ENCODE measurements at places on chromosomes 2 and 18. TPM values are rescaled to one million over a fixed set of nuclear protein-coding genes. Genes with fewer than 3 reads are reported as not detected.

Gene REG3G
- not detected for total RNA-seq

Gene SCN2A
- 10.9 TPM for total RNA-seq

Gene GREB1L
- total RNA-seq: not detected

Gene ESPNL
- total RNA-seq: 0.60 TPM

Gene PROKR1
- total RNA-seq: not detected

Gene PPM1G
- 83.5 TPM for total RNA-seq

Gene CTDP1
- total RNA-seq: 23.4 TPM

Gene RESP18
- total RNA-seq: not detected

Gene ASXL3
- 0.69 TPM for total RNA-seq

Gene FAHD2A
- 22.7 TPM for total RNA-seq

Gene GRB14
- total RNA-seq: 0.17 TPM

Gene TMEM169
- total RNA-seq: 0.26 TPM

Gene TAF4B
- total RNA-seq: 1.8 TPM

Gene C2orf72
- not detected for total RNA-seq

Gene REG1B
- not detected for total RNA-seq

Gene AQP12A
- total RNA-seq: not detected

Gene POMC
- total RNA-seq: not detected

Gene ASB18
- not detected for total RNA-seq

Gene PROM2
- 1.1 TPM for total RNA-seq

Gene IL1RL2
- total RNA-seq: 2.2 TPM

Gene TMEM247
- total RNA-seq: not detected

Gene SELENOI
- total RNA-seq: 11.0 TPM

Gene POTEF
- total RNA-seq: not detected

Gene CCDC93
- 21.3 TPM for total RNA-seq

Gene GYPC
- 93.3 TPM for total RNA-seq

Gene TRIM43
- not detected for total RNA-seq

Gene ITGB6
- not detected for total RNA-seq

Gene ABCB6
- total RNA-seq: 61.6 TPM

Gene MAP3K19
- total RNA-seq: not detected

Gene FOXD4L1
- total RNA-seq: under 0.01 TPM

Gene SLC30A3
- total RNA-seq: not detected

Gene ST6GAL2
- not detected for total RNA-seq

Gene SALL3
- total RNA-seq: not detected

Gene MC4R
- not detected for total RNA-seq

Gene LYPD1
- total RNA-seq: 0.26 TPM

Gene STAM2
- total RNA-seq: 37.1 TPM

Gene CKAP2L
- 1.3 TPM for total RNA-seq

Gene DUSP11
- 17.0 TPM for total RNA-seq

Gene B3GNT7
- total RNA-seq: 0.09 TPM

Gene SKOR2
- not detected for total RNA-seq

Gene SS18
- 83.1 TPM for total RNA-seq

Gene KCNS3
- total RNA-seq: under 0.01 TPM

Gene UGT1A10
- not detected for total RNA-seq

Gene ZNG1B
- total RNA-seq: 95.2 TPM

Gene MIB1
- 78.3 TPM for total RNA-seq

Gene GPR45
- total RNA-seq: not detected

Data from bronchial smooth muscle cell (primary cell).